CD4-positive, alpha-beta T cell treated with Interleukin-2 at 100 ng/mL for 4 hours (primary cell): ENCODE measurements at places on chromosomes 4 and X.

GRCh38 chr4:149108626-149109025 is 666.4 kb upstream of the NR3C2 start:
- no peak for DNase-seq

- no peak for DNase-seq
Observed at GRCh38 chrX:38975368-38975942, 174.2 kb downstream of the MID1IP1 start.

DNA sequence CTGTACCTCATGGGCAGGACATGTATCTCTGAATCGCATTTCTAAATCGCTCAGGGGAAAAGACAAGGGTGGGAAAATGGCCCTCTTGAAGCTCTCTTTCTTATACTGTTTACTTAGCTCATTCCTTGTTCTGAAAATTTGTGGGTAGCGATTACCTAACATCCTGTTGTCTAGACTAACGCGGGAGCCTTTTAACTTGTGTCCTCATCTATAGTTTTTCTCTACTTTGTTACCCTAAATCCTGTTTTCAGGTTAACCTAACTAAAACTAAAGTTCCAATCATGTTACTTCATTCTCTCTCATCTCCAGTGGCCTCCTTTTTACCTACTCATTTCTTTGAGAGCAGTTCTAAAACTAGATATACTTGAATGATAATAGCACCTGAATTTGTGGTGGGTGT is 45.0 kb downstream of the SNX25 start:
- peak; percentile 58 for DNase-seq

- DNase-seq: no peak
Observed at GRCh38 chr4:29199025-29199424, 1521.1 kb upstream of the PCDH7 start.

DNA sequence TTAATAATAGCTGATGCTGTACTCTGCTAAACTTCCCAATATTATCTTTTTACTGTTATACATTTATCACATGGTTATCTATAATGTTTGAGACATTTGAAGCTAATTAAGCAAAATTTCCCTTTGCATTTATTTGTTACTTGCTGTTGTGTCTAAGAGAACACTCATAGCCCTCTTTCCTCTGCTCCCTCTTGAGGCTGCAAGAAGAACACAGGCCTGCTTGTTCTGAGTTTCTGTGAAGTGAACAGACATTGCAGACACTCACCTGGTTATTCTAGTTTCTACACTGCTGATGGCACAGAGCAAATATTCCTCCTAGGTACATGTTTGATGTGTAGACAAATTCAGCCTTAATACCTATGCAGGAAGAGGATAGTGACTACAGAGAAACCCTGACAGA is 367.8 kb downstream of the GASK1B start:
- no peak for DNase-seq

DNA sequence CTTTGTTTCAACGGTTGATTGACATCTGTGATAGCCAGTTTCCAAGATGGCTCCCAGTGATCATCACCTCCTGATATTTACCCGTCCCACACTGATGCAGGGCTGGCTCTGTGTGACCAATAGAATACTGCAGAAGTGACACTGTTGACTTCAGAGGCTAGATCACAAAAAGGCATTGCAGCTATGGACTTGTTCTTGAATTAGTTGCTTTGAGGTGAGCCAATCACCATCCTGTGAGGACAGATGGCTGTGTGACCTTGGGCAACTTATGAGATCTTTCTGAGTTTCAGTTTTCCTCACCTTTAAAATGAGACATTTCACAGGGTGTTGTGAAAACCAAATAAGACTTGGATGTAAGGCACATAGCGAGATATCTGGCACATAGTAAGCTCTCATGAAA is 1.8 kb upstream of the GPR82 start:
- DNase-seq: no peak

DNA sequence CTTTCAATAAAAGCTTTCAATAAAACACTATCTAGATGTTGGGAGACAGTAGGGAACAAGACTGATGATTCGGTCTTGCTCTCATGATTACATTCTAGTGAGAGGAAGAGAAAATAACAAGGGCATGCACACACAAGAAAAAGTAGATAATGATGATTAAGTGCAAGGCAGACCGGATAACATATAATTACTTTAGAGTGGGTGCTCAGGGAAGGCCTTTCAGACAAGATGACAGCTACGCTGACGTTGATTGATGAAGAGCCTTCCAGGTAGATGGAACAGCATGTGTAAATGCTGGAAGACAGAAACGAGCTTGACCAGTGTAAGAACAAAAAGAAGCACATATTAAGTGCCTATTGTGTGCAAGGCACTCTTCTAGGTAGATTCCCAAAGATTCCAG is 43.4 kb downstream of the TXK start:
- no peak for DNase-seq

DNA sequence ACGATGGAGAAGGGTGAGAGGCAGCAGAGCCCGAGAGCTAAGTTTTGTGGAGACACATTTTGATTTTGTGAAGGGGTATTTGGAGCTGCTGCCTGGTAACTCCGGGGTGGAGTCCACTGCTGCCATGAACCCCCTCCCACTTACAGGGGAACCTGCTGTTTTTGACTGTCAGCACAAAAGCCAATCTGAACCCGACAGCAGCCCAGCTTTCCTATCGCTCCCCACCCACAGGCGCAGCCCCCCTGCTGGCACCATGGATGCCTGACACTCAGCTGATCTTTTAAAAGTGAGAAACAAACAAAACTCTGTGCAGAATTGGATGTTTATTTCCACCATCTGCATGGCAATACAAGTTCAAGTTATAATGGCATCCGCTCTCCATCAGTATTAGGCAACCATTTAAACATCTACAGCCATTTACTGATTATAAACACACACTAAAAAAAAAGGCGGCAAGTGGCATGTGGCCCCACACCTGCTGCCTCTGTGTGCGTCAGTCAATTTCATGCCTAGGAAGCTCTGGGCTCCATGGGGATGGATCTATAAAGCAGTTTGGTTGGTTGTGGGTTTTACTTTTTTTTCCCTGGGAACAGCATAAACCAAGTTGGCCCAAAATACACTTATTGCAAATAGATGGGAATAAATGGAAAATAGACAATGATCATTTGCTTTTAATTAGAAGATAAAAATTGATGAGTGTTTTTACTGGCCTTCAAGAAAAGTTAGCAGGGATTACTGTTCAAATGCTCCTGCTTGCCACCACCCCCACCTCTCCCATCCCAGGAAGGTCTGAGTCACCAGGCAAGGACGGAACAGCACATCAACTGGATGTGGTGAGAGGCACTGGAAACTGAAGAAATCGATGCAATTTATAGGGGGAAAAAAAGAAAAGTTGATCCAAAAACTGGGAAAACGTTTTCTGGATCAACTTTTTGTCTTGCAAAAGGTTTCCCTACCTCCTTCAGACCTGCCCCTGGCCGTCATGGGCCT is 46.0 kb downstream of the SEPSECS start:
- DNase-seq: no peak
